ENCODE measurements at places on chromosomes 11 and 22. TPM values are rescaled to one million over a fixed set of nuclear protein-coding genes. Genes with fewer than 3 reads are reported as not detected.

DNA sequence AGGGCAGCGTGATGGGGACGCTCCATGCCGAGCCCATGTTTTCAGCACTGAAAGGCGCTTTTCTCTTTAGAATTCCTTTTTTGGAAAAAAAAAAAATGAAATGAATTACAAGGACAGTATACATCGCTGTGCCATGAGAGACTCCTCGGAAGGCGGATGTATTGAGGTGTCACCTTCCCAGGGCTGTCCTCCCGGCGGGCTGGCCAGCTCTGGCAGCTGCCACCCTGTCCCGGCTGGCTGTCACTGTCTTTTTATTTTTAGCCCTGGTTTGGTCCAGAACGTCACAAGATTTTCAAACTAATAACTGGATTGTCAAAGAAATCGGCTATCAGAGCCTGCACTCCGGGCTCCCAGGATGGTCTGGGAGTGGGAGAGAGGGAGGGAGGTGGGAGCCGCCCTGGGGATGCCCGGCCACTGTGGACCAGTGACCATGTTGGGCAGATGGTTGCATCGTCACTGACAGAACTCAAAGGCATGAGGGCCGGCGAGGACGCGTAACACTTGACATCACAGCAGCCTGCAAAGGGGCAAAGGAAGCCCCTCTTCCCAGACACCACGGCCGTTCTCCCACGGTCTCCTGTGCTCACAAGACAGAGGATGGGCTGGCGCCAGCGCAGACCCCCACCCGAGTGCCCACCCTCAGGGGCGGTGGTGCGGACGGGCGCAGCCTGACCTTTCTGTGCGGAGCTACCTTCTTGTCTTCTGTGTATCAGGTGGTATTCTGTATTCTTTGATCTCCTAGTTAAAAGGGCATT is 392.9 kb downstream of the TBC1D22A start:
- H3K27me3 ChIP-seq, result no peaks in the 10 kb centered on the region
- DNase-seq, result no peak
- no peaks in the 10 kb centered on the region for H3K36me3 ChIP-seq
- H3K4me3 ChIP-seq, result peak overlapping the region; percentile 43

DNA sequence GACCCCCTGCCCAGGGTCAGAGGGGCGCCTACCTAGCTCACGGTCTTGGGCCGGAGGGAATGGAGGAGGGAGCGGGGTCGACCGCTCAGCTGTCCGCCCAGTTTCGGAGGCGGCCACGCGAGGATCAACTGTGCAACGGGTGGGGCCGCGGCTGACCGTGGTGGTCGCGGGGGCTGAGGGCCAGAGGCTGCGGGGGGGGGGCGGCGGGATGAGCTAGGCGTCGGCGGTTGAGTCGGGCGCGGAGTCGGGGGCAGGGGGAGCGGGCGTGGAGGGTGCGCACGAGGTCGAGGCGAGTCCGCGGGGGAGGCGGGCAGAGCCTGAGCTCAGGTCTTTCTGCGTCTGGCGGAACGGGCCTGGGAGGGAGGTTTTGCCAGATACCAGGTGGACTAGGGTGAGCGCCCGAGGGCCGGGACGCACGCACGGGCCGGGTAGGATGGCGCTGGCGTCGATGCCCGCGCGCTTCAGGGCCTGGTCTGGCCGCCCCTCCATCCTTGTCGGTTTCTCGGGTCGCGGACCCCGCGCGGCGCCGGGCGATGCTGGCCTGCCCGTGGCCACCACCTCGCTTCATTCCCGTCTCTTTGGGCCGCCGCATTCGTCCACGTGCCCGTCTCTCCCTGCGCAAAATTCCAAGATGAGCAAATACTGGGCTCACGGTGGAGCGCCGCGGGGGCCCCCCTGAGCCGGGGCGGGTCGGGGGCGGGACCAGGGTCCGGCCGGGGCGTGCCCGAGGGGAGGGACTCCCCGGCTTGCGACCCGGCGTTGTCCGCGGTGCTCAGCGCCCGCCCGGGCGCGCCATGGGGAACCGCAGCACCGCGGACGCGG is at the start of gene DRD4:
Gene DRD4 (plus strand): TSS at position 759 of the 822 bp plus-strand sequence. CDS start 36 bp downstream, at position 795.
- H3K27ac ChIP-seq, result no peak within 1 kb of the TSS
- no peaks in the 10 kb centered on the region for H3K4me1 ChIP-seq

CPT1B gene
- polyA plus RNA-seq, result 3.2 TPM

ENTHD1 gene
- polyA plus RNA-seq, result 0.09 TPM

DNA sequence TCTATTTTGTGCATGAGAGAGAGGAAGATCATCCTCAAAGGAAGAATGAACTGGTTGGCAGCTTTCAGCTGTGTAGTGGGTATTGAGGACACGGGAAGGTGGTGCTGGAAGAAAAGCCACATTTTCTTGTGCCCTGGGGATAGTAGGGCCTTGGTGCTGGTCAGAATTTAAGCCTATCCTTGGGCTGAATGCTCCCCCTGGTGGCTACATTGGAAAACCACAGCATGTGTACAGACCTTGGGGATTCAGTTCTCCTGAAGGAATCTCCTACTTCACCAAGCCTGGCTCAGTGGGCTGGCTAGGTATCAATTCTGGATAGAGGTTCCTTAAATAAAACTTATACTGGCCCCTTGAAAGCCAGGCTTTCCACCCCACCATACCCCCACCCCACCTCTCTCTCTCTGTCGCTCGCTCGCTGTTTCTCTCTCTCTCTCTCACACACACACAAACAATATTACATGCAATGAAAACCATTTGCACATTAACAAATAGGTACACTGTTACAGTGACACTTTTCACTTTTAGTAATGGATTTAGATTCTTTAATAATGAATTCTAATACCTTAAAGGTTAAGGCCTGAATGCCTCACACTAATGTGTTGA is 2.8 kb upstream of the OR51M1 start:
- DNase-seq, result no peak
- no peaks in the 10 kb centered on the region for H3K27me3 ChIP-seq
- H3K4me1 ChIP-seq, result no peaks in the 10 kb centered on the region
- H3K36me3 ChIP-seq, result no peaks in the 10 kb centered on the region
- H3K4me3 ChIP-seq, result no peak overlapping the region
- no peak overlapping the region for H3K27ac ChIP-seq

PTPMT1 gene
- 43.1 TPM for polyA plus RNA-seq

DNA sequence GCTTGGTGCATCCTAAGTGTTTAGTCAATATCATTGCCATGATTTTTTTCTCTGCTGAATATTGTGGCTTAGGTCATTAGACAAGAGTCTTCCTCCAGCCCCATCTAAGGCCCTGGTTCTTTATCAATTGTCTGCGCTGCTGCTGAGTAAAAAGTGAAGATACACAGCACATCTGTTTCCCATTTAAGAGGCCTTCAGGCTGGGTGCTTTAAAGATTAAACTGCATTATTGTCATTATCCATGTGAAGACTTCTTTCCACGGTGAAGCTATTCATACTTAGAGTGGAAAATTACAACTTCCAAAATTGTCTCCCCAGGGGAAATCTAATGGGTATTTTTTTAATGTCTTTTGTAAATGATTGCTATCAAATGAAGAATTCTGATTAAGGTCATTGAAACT is 719.8 kb upstream of the LRRC4C start:
- H3K4me3 ChIP-seq, result no peak overlapping the region
- no peaks in the 10 kb centered on the region for H3K27me3 ChIP-seq
- no peaks in the 10 kb centered on the region for H3K36me3 ChIP-seq
- H3K27ac ChIP-seq, result no peak overlapping the region

- H3K4me1 ChIP-seq, result no peaks in the 10 kb centered on the region
- peak; percentile 64 for DNase-seq
- H3K36me3 ChIP-seq, result peaks cover 39% of the 10 kb centered on the region
These were observed 2.3 kb downstream of the GATD1 start for GRCh38 chr11:774873-775592.

BLID gene
- polyA plus RNA-seq, result not detected

DNA sequence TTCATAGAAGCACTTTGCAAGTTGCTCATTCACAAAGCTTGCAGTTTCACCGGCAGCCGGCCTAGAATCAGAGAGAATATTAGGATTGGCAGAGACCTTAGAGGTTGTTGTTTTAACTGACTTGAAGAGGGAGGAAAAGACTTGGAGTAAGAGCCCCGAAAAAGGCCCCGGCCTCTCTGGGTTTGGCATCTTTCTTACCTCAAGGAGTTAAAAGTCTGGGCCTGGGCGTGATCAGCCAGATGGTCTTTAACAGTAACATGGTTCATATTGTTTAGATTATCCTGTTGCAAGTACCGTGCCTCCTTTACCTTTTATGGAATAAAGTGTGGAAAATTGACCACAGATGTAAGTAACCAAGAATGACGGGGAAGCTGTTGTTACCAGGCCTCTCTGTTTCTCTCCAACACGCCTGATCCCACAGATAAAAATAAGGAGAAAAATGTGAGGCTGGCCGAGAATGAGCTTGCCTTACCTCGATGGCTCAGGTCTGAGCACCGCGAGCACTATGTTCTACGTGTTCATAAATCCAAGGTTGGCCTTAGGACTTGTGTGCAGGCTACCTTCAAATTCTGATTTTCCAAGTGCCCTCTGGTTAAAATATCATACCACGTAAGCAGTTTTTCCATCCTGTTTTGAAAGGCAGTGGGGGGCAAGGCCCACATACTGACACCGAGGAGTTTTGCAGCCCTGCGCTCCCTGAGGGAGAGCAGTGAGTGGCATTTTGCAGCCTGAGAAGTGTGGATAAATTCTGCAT is 56.4 kb downstream of the PARVA start:
- no peaks in the 10 kb centered on the region for H3K36me3 ChIP-seq
- no peaks in the 10 kb centered on the region for H3K27me3 ChIP-seq
- H3K27ac ChIP-seq, result peak overlapping the region; percentile 97

DNA sequence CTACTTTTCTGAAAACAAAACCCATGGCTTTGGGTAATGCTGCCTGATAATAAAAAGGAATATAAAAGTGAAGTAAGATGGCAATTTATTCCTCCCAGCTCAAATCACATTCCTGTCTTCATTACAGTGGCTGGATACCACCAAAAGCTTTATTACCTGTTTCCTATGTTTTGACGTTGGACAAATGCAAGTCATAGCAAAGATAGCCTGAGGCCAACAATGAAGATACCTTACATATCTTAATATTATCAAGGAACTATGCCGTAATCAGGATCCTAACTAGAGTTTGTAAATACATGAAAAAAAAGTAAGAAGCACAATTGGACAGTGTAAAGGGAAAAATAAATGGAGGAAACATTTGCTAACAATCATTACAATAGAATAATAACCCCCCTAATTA is 202.4 kb downstream of the SOX6 start:
- H3K27me3 ChIP-seq, result no peaks in the 10 kb centered on the region
- no peak overlapping the region for H3K27ac ChIP-seq

DNA sequence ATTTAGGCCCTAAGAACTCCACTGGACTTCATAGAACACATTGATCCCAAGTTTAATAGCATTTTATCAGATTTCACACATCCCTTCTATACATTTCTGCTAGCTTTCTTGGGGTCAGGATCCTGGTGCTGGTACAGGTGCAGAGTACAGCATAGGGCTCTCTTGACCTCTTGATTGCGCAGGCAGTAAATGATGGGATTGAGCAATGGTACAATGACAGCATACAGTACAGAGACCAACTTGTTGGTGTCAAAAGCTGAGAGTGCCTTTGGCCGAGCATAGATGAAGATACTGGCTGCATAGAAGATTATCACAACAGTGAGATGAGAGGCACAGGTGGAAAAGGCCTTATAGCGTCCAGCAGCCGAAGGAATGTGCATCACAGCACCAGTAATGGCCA is 4.8 kb downstream of the OR6A2 start:
- no peak for DNase-seq
- H3K4me3 ChIP-seq, result no peak overlapping the region
- H3K36me3 ChIP-seq, result no peaks in the 10 kb centered on the region
- H3K27ac ChIP-seq, result no peak overlapping the region
- no peaks in the 10 kb centered on the region for H3K27me3 ChIP-seq

GRCh38 chr11:112004389-112004788 is 20.8 kb upstream of the DLAT start:
- H3K4me3 ChIP-seq, result no peak overlapping the region
- H3K4me1 ChIP-seq, result no peaks in the 10 kb centered on the region
- H3K27me3 ChIP-seq, result no peaks in the 10 kb centered on the region
- peaks cover 35% of the 10 kb centered on the region for H3K36me3 ChIP-seq

DNA sequence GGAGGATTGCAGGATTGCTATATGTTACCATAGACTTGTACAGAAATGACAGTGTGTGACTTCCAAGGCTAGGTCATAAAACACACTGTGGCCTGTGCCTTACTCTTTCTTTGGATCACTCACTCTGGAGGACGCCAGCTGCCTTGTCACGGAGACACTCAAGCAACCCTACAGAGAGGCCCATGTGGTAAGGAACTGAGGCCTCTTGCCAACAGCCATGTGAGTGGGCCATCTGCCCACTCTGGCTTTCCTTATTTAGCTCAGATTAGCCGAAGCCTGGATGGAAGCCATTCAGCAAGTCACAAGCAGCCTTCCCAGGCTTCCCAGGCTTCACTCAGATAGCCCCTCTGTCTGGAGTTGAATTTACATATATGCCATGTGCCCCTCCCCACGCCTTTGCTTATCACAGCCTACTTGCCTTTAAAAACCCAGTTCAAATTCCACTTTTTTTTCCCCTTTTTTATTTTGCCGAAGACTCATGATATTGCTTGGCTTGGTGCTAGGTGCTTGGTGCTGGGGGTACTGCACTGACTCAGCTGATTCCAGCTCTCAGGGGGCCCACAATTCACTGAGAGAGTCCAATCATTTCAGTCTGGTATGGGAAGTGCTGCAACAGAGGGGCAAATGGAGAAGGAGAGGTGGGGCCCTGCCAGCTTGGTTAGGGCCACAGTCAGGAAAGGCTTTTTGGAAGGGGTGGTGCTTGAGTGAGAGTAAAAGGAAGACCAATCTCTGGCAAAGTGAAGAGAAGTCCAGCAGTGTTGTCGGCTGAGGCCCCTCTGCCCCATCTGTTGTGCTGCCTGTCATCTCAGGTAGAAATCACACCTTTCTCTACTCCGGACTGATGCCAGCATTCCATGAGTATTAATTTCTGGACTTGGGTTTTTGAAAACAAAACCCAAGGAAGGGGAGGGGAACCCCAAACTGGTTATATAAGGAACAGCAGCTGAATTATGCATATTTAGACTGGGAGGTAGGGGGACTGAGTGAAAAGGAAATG is 14.5 kb upstream of the P4HA3 start:
- peak; percentile 95 for DNase-seq
- no peaks in the 10 kb centered on the region for H3K27me3 ChIP-seq
- H3K4me3 ChIP-seq, result no peak overlapping the region
- peak overlapping the region; percentile 65 for H3K27ac ChIP-seq
- no peaks in the 10 kb centered on the region for H3K36me3 ChIP-seq

DNA sequence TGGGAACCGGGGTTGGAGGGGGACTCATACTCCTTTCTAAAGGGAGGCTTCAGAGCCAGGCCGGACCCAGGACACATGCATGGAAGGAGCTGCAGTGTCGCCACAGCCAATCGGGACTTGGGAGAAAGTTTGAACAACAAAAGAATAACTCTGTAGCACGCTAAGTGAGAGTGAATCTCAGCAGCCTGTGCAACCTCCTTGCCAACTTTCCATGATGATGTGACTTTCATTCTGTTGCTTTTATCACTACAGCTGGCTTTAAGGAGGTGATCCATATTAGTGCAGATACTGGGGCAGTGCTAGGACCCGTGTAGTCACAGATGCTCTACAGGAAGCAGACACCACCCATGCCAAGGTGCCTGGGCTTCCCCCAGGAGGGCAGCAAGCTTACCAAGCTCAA is 157.3 kb downstream of the MPPED1 start:
- no peaks in the 10 kb centered on the region for H3K36me3 ChIP-seq
- H3K4me3 ChIP-seq, result no peak overlapping the region
- DNase-seq, result no peak
- no peak overlapping the region for H3K27ac ChIP-seq
- no peaks in the 10 kb centered on the region for H3K27me3 ChIP-seq
- no peaks in the 10 kb centered on the region for H3K4me1 ChIP-seq

PLA2G3 gene
- not detected for polyA plus RNA-seq

RAPSN gene
- polyA plus RNA-seq, result not detected

OR6A2 gene
- polyA plus RNA-seq, result not detected

GRCh38 chr11:33545931-33546330 is 154.7 kb downstream of the C11orf91 start:
- H3K27ac ChIP-seq, result no peak overlapping the region
- no peaks in the 10 kb centered on the region for H3K27me3 ChIP-seq
- H3K4me1 ChIP-seq, result no peaks in the 10 kb centered on the region
- no peak overlapping the region for H3K4me3 ChIP-seq
- no peak for DNase-seq

SCGB1C1 gene
- not detected for polyA plus RNA-seq
